ENCODE measurements at places on chromosomes 1 and 21.

GRCh38 chr1:220928725-220929300, 49.6 kb downstream of the HLX start:
- no peak for DNase-seq

- DNase-seq = no peak
These were observed 5.5 kb upstream of the CD1A start for GRCh38 chr1:158248771-158249170.

DNA sequence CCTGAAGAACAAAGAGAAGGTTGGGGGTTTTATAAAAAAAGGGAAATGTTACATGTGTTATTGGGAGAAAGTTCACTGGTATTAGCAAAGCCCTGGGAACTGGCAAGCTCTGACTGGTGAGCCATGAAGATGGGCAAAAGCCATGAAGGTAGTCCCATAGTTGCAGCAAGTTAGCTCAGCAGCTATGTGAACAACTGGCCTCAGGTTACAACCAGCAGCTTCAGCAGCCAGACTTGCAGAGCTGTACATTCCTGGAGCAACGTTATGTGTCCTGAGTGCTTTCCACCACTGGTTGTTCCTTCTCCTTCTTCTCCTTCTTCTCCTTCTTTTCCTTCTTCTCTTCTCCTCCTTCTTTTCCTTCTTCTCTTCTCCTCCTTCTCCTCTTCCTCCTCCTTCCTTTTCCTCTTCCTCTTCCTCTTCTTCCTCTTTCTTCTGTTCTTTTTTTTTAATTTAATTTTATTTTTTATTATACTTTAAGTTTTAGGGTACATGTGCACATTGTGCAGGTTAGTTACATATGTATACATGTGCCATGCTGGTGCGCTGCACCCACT, 56.1 kb upstream of the TLR5 start:
- no peak for DNase-seq

- no peak for DNase-seq
These were observed 42.6 kb downstream of the KCNJ6 start for GRCh38 chr21:37873655-37874054.

GRCh38 chr1:39158327-39159086, 46.0 kb upstream of the MACF1 start:
- no peak for DNase-seq

- DNase-seq = no peak
These were observed 45.3 kb downstream of the AKNAD1 start for GRCh38 chr1:108811611-108812010.

GRCh38 chr21:45304945-45305344, 17.2 kb upstream of the POFUT2 start:
- no peak for DNase-seq

GRCh38 chr1:31216016-31216415, 23.7 kb downstream of the NKAIN1 start:
- peak; percentile 78 for DNase-seq

- no peak for DNase-seq
These were observed 11.4 kb upstream of the MTARC1 start for GRCh38 chr1:220775240-220775853.

DNA sequence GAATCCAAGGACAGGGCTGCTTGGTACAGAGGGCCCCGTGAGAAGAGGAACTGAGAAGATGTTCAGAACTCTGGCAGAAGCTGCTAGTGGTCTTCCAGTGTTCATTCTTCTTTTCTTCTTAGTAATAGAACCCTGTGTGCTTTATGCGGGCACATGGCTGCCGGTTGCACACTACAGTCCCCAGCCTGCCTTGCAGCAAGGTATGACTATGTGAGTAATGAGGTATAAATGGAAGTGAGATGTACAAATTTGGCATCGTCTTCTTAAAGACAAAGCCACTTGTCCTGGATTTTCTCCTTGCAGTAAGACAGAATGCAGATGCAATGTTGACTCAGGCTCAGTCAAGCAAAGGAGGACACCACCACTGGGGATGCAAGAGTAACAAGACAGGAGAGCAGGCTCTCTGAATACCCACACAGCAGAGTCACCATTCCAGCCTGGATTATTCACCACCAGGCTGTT, 15.0 kb upstream of the ATP1B1 start:
- DNase-seq = no peak

DNA sequence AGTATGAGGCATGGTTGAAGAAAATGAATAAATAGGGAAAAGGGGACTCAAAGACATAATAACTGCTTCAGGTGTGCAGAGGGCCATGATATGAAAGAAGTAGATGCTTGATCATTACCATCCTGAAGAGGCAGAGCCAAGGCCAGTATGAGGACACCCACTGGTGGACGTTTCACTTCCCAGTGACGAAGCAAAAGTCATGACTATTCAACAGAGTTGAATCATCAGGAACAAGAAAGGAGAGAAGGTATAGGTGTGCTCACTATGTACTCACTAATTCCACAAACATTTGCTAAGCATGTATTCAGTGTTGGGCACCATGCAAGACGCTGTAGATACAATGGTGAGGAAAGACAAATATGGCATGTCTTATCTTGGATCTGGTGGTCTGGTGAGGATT, 319.2 kb upstream of the RUNX1 start:
- no peak for DNase-seq

DNA sequence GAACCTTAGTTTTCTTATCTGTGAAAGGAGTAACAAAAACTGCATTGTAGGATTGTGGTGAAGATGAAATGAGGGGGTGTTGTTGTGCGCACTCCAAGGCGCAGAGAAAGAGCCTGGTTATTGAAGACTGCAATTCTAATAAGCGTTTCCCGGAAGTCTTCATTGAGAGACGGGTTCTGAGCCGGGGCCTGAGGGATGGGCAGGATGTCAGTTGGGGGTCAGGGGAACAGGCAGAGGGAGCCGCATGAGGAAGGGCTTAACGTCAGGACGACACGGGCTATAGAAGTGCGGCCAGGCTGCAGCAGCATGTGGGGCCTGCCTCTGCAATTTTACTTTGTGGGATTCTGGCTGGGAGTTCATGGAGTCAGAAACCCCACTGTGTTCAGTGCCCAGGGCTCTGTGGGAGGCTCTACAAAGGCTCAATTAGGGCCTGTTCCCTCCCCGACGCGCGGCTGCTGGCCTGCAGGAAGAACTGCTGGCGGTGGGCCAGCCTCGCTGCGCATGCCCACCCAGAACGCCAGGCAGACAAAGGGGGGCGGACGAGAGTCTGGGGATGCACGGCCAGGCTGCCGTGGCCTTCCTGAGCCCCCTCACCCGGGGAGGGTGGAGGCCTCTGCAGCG, 20.7 kb downstream of the TRIM62 start:
- peak; percentile 97 for DNase-seq

GRCh38 chr1:3067671-3068563, 1.1 kb upstream of the PRDM16 start:
- DNase-seq = no peak

DNA sequence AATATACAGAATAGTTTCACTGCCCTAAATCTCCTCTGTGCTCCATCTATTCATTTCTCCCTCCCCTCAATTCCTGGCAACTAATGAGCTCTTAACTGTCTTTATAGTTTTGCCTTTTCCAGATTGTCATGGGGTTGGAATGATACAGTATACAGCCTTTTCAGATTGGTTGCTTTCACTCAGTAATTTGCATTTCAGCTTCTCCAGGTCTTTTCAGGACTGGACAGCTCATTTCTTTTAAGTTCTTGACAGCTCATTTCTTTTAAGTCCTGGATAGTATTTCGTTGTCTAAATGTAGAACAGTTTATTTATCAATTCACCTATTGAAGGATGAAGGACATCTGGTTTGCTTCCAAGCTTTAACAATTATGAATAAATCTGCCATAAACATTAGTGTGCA, 22.6 kb downstream of the KRTAP21-3 start:
- no peak for DNase-seq

DNA sequence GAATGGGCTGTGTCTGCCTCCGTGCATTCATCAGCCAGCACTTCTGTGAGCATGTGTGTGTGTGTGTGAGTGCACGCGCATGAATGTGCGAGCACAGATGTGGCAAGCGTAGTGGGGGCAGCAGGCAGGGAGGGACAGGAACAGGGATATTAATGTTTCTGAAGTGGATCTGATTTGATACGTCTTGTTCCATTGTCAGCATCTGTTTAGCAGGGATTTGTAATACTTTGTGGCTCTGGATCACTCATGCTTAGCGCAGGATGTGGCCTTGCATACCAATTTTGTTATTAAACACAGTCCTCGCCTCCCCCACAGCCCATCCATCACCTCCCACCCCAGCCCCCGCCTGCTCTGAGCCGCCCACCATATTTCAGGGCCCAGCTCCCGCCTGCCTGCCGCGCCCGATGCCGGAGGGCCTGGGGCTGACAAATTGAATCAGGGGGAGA, 52.4 kb downstream of the TMEM53 start:
- no peak for DNase-seq

- DNase-seq = no peak
These were observed 22.7 kb downstream of the CDKN2C start for GRCh38 chr1:50992532-50993318.
